ENCODE measurements at places on chromosomes 6 and 20. TPM values are rescaled to one million over a fixed set of nuclear protein-coding genes. Genes with fewer than 3 reads are reported as not detected.

DNA sequence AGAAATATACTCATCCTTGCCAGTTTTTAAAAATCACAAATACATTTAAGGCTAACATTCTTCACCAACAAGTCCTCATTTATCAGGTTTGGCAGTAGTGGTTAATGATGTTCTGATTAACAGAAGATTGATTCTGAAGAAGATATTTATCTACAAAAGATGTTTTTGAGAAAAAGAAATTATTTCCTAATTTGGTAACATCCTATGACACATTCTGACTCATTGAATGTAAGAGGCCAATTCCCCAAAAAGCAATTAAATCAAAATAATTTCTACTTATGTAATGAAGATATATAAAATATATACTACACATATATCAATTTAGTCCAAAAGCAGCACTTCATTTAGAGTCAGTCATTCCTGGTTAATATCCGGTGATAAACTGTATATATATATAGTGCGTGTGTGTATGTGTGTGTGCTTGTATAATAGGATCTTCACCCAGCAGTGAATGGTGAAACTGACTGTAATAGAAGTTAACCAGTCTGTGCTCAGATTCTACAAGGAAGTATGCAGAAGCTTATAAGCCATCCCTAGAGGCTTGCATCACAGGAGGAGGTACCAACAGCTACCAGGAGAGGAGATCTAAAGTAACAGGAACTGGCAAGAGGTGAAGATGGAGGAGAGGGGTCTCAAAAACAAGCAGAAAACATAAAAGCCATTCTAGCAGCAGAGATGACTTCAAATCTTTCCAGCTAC is 82.9 kb upstream of the MARCKS start:
- no peak overlapping the region for H3K4me3 ChIP-seq
- H3K36me3 ChIP-seq: no peaks in the 10 kb centered on the region
- no peaks in the 10 kb centered on the region for H3K27me3 ChIP-seq
- H3K27ac ChIP-seq: no peak overlapping the region
- H3K4me1 ChIP-seq: no peaks in the 10 kb centered on the region

DNA sequence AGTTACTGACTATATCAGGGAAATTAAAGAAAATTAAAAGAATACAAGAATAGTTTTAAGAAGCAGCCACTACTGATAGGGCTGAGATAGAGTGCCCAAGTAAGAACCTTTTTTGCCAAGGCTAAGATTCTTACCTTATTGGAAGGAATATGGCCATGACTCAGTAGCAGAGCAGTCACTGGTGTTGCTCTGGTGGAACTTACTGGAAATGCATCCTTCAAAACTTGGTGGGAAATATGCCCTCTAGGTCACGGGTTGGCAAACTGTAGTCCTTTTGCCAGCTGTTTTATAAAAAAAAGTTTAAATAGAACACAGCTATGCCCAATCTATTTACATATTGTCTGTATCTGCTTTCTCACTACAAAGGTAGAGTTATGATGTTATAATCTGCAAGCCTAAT is 6.0 kb downstream of the HSF2 start:
- no peak overlapping the region for H3K27ac ChIP-seq
- no peaks in the 10 kb centered on the region for H3K36me3 ChIP-seq
- H3K27me3 ChIP-seq: no peaks in the 10 kb centered on the region
- H3K4me1 ChIP-seq: peaks cover 7% of the 10 kb centered on the region
- H3K4me3 ChIP-seq: no peak overlapping the region

GRCh38 chr6:51655517-51655916 is 431.9 kb downstream of the PKHD1 start:
- H3K36me3 ChIP-seq: no peaks in the 10 kb centered on the region
- H3K27me3 ChIP-seq: no peaks in the 10 kb centered on the region
- DNase-seq: no peak

RAB32 gene
- 9.3 TPM for polyA plus RNA-seq

GRM1 gene
- polyA plus RNA-seq: 0.91 TPM

IPCEF1 gene
- 0.11 TPM for polyA plus RNA-seq

DNA sequence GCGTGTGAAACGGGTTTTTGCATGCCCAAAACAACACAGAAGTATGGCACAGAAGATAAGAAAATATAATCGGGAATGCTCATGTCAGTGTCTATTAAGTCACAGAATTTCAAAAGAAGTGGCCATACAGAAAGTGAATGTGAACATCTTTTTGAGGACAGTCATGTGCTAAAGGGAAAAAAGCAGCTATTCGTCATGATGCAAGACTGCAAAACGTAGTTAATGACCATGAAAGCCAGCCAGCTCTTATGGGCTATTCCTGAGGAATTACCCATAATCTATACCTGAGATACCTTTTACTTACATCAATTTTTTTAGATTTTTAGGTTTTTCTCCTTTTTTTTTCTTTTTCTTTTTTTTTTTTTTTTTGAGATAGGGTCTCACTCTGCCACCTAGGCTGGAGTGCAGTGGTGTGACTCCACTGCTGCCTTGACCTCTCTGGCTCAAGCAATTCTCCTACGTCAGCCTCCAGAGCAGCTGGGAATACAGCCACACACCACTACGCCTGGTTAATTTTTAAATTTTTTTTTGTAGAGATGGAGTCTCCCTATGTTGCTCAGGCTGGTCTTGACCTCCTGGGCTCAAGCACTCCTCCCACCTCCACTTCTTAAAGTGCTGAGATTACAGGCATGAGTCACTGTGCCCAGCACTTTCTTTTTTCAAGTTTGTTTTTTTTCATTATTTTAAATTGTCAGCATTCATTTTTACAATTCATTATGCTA is 18.1 kb upstream of the ZBP1 start:
- no peak overlapping the region for H3K27ac ChIP-seq
- DNase-seq: no peak
- no peaks in the 10 kb centered on the region for H3K36me3 ChIP-seq
- peaks cover 5% of the 10 kb centered on the region for H3K27me3 ChIP-seq

Measured in heart left ventricle (tissue), 16 donors.